Adipocyte (in vitro differentiated cells): ENCODE measurements at places on chromosomes 12 and 14.

DNA sequence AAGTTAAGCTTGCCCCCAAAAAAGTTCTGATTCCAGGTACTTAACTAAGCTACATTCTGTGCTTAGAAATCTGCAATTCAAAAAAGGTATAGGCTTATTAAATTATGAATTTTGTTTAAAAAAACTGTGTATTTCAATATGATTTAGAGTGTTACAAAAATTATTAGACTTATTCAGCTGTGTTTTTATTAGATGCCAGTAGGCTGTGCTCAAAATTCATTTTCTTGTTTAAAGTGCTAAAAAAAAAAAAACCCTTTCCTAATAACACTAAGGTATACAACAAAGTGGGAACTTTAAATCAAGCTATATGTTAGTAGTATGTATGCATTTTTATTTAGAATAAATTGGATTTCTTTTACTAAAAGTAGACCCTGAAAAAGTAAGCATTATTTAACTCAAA lies 25.0 kb downstream of the LRRC9 start:
- no peak for DNase-seq

DNA sequence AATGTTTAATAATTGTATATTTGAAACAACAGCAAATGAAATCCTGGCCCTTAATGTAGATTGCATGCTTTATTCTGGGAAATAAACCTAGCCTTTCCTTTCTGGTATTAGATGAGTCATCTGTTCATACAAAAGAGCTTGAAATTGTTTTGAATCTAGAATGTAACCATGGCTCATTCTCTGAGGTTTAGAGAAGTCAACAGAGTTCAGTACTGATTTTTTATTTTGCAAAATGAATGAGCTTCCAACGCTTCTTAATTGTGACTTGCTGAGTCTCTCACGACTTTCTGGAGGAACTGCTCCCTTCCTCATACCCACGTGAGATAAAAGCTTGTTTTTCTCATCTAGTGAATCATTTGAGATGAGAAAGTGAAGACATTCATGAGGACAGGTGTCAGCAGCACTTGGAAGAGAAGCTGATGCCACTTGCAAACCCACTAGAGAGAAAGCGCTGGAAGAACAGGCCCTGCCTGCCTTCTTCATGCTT lies 509.6 kb downstream of the VRK1 start:
- no peak for DNase-seq

- DNase-seq = no peak
Observed at GRCh38 chr12:130645751-130646150, 70.3 kb downstream of the RIMBP2 start.

GRCh38 chr12:107344035-107344808 lies 250.9 kb upstream of the CRY1 start:
- no peak for DNase-seq

GRCh38 chr12:75503866-75504265 lies 7.5 kb downstream of the KRR1 start:
- no peak for DNase-seq

DNA sequence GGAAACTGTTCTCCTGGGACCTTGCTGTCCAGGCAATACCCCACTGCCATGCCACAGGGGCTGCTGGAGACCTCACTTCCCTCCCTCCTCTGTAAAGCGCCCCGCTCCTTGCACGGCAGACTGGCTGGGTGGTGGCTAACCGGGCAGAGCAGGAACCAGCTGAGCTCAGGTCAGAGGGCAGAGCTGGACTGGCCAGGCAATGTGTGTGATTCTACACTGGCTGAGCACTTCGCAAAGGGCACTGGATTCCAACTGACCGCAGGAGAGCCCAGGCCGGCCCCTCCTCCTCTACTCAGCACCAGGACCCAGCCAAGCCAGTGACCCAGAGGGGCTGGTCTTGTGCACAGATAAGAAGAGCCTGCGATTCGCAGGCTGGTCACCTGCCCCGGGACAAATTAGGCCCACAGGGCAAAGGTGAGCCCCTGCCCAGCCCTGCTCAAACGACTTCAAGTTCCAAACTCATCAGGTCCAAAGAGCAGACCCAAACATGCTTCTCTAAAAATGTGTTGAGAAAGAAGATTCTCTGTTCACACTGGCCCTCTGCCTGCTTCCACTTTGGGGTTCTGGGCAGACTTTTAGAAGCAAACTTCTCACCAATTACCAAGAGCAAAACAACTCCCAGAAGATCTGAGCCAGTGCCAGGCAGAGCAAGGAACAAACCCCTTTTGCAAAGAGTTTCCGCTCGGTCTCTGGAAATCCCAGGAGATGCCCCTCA lies 54.9 kb upstream of the DIO3 start:
- no peak for DNase-seq

DNA sequence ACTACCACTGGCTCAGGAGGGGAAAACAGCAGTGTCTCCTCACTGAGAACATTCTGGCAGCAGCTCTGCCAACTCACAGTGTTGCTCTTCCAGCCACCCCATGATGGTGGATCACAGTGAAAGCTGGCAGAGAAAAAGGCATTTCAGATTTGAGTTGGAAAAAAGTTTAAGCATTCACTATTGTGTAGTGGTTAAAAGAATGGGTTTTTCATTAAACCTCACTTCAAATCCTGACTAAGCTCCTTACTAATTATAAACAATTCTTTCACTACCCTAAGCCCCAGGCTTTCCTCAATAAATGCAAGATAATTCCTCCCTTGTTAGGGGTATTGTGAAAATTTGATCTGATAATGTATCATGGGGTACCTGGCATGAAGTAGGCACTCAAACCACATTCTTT lies 518.1 kb downstream of the SNAPC1 start:
- no peak for DNase-seq

- no peak for DNase-seq
Observed at GRCh38 chr14:99047441-99048031, 224.5 kb downstream of the BCL11B start.

GRCh38 chr12:65121049-65121955 lies at the start of gene WIF1:
TSS of gene WIF1 (minus strand) at chr12:65121305. CDS start at chr12:65121191, 114 bp downstream.
- peak; percentile 19 for DNase-seq

GRCh38 chr14:63573581-63573980 lies 30.4 kb upstream of the PPP2R5E start:
- peak; percentile 21 for DNase-seq

GRCh38 chr12:96143827-96144565 lies 50.2 kb upstream of the ELK3 start:
- DNase-seq = no peak

- DNase-seq = no peak
Observed at GRCh38 chr12:120483621-120484020, 12.3 kb upstream of the DYNLL1 start.

GRCh38 chr12:128339126-128339520 lies 72.2 kb downstream of the TMEM132C start:
- DNase-seq = no peak

DNA sequence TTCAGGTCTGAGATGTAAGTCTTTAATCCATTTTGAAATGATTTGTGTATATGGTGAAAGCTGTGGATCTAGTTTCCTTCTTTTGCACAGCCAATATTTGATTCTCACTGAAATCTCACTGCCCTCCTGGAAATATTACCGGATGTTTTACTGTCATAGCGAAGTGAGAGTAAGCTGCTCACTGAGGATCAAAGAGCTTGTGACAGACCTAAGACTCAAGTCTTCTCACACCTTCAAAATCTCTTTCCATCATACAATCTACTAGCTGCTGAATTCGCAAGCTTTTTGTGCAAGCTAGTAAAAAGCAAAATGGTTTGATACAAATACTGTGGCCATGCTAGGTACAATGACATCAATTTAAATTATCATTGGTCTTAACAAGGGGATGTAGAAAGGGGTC lies 3.9 kb downstream of the LRRK2 start:
- no peak for DNase-seq

DNA sequence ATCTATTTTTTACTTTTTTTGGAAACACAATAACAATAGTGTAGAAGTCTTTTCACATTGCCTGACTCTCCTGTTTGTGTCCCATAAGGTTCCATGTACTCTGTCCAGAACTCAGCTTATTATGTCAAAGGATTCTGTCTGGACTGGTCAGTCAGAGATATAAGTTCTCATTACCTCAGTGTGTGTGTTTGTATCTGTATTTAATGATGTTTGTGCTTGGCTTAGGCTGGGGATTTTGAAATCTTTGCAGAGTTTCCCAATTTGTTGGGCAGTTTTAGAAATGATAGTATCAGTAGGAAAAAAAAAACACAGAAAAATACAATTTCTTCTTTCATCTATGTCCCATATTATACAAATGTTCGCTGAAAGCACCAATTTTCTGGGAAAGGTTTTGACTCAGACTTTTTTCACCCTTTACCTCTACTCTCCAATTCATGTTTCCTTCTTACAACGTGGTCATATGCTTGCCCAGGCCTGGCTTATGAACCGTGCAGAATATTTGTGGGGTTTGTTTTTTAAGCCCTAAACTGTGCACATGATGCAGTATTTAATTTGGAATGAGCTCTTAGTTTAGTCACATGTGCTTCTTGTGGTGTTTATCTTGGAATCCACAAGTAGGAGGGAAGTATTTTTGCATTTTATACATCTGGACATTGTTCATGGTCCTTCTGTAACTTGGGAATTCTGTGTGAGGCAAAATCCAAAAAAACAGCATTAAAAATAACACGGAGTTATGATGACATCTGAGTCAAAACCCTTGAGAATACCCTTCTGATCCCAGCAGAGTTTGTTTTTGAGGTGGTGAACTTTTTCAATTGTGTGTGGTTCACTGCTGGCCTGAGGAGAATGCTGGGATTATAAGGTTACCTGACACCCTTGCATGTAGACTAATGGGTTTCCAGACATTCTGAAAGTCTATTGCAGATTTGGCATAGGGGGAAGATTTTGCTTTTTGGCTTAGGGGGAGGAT lies 121.2 kb downstream of the RAD51B start:
- peak; percentile 91 for DNase-seq
